ENCODE measurements at places on chromosomes 13 and 19. TPM values are rescaled to one million over a fixed set of nuclear protein-coding genes. Genes with fewer than 3 reads are reported as not detected.
A peak's percentile ranks its signal among the peaks of the same experiment; 100 is the strongest.

- no peak for DNase-seq
These were observed 33.3 kb downstream of the IGFL2 start for GRCh38 chr19:46181388-46181779.

DNA sequence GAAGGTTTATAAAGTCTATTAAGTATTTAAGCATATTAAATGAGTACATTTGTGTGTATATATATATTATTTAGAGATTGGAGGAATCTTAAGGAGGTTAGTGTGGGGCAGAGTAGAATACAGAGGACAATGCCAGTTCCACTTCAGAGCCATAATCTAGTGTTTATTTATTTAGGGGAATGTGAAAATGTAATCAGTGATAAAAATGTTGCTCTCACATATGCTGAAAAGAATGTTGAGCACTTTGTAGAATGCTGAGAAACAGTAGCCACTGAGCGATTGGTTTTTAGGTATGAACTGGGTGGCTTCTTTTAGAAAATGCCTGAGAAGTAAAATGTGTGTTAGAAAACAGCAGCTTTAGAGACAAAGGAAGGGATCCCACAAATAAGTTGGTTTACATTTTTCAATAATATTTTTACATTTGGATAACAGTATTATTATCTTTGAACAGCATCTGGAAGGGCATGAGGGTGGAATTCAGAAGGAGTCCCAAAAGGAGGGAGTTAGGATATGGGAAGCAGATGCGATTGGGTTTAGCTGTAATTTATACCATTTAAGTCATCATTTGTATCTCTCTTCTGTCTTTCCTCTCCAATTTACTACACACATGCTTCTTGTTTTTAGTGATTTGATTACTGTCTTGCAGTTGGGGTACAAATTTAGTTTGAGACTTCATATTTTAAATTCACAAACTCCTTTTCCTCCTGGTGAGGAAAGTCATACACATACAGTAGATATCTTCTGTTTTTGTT is 68.6 kb downstream of the NDFIP2 start:
- DNase-seq, result no peak

DNA sequence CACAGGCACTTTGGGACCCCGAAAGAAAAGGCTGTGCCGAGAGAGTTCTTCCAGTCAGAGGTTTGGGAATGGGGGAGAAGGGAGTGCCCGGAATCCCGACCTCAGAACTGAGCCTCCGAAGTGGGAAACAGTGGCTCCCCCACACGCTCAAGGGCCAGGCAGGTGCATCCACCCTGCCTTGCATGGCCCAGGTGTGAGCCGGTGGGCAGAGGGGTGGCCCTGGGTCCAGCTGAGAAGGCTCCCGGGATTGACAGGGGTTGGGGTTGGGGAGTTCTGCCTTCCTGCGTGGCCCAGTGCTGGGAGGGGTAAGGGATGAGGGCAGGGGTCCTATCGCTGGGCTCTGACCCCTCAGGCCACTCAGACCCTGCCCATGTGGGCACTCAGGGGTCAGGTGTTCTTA is 163.5 kb upstream of the TUBA3C start:
- DNase-seq, result no peak

- DNase-seq, result no peak
These were observed 48.3 kb downstream of the MAP4K1 start for GRCh38 chr19:38569368-38569983.

GRCh38 chr13:109274188-109274821 is 512.1 kb downstream of the IRS2 start:
- DNase-seq, result no peak

GRCh38 chr19:53903055-53903680 is 5.9 kb upstream of the CACNG7 start:
- no peak for DNase-seq

DNA sequence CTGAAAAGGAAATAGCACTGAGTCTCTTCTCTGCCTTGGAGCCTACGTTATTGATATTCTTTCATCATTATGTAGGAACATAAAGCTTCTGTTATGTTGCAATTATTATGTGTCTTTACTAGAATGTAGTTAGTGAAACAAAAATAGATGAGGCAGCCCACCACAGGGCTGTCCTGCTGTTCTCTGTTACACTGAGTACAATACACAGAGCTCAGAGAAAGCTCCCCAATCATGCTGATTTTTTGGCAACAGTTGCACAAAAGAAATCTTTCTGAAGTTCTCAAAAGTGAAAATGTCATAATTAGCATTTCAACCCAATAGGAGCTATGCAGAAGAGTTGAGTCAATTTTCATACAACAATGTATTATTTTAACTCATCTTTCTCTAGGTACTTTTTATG is 119.5 kb downstream of the EFNB2 start:
- DNase-seq, result no peak

The SHFL gene
- total RNA-seq, result 44.5 TPM

DNA sequence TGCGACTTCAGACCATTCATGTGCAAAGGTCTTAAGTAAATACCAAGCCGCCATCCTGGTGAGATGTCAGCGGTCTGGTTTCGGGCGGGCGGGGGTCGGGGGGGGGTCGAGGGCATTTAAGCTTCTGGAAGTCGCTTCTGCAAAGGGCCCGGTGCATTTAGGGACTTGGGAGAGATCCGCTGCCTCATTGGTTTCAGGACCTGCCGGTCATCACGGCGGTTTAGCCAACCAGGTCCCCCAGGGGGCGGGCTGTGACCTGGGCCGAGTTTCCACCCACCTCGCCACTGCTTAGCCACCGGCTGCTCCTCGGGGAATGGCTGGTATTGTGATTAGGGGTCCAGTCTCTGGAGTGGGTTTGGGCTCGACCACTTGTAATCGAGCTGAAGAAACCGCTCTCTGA is 7.8 kb downstream of the ANKLE1 start:
- no peak for DNase-seq

The TMEM205 gene
- total RNA-seq, result 93.5 TPM

- no peak for DNase-seq
These were observed 37.3 kb upstream of the FNDC3A start for GRCh38 chr13:48938308-48938943.

- no peak for DNase-seq
These were observed 1609.4 kb upstream of the MIR17HG start for GRCh38 chr13:89738072-89738471.

DNA sequence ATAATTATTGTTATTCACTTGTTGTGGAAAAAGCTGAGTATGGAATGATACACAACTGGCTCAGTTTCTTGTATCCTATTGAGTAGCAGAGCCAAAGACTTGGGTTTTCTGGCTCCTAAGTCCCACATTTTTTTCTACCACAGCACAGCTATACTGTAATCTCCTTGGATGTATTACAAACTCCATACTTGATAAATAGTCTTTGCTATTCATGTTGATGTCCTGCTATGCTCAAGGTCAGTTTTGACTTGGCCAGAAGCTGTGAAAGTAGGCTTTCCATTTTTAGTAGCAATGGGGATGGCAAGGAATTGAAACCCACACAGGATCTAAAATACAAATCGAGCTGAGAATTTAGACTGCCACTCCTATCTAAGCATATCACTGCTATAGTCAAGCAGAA is 79.1 kb downstream of the B3GLCT start:
- DNase-seq, result no peak

DNA sequence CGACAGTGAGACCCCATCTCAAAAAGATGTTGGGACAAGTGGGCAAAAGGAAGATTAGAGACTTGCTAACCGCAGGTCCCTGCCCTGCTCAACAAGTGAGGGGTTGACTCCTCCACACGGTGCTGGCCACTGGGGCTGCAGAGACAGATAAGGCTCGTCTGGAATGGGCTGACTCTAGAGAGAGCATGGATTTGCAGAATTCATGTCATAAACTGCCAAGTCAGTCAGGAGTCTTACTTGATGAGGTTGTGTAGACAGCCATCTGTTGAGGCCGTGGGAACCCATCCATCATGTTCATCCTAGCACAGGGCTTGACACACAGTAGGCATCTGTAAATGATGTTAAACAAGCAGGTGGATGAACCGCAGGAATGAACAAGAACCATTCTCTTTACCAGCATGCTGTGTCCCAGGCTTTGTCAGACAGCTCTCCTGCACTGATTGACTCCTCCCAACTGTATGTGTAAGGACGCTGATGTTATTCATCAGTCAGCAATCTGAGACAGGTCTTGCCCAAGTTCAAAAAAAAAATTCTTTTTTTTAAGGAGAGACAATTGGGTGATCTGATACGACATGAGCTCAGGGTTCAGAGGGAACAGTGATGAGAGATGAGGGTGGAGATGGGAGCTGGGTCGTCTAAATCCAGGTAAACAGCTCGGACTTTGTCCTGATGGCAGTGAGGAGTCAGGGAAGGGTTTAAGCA is 8.8 kb downstream of the PAF1 start:
- no peak for DNase-seq

DNA sequence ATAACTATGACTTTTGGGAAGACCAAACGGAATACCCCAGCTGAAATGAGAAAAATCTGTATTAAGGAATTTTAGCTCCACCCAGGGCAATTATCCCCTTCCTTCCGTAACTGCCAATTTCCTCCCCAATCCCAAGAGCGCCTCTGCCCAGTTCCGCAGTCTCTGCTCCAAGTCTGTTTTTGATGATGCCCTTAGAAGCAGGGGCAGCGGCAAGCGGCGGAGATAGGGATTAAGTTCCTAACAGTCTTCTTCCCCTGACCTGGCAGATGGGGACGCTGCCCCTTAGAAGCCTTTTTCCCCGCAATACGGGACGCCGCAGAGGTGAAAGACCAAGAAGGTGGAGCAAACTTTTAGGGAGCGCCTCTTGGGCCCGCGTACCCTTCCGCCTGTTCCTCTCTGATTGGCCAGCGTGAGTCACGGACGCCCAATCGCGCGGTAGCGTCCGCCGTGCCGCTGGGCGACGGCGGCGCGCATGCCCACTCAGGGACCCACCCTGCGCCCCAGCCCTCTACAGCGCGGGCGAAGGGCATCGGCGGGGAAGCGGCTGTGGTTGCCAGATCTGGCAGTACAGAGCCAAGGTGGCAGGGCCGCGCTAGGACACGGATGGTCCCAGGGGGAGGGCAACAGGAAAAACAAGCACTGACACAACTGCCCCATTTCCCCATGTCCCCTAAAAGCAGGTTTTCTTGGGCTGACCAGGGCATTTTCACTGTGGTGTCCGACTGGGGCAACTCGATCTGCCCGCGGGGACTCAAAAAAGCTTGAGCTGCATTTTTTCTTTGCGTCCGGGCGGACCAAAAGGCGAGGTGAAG is 843 bp upstream of the TDRD3 start:
- peak; percentile 91 for DNase-seq

The GMIP gene
- 10.6 TPM for total RNA-seq

The COL5A3 gene
- 43.7 TPM for total RNA-seq

The SLC17A7 gene
- total RNA-seq, result 332 TPM

The ZNF793 gene
- total RNA-seq, result 16.5 TPM

DNA sequence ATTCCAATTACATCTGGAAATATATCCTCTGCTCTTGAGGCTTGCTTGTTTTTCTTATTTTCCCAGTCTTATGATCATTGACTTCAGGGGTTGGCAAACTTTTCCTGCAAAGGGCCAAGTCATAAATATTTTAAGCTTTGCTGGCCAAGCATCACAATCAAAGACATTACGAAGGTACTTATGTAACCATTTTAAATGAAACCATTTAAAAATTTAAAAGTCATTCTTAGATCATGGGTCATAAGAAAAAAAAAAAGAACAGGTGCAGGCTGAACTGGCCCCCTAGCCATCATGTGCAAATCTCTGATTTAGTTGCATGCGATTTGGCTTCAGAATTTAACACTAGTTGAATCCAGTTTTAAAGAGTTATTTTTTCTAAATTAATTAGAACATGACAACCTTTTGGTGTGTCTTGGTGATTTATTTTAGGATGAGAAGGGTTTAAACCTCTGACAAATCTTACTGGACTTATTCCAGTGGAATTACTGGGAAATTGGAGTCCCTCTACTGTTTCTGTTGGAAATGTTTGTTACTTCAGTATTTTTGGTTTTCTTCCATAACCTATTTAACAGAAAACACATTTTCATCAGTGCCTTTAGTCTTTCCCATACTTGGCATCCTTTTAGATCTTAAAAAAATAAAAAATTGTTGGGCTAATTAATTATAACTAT is 148.1 kb downstream of the NHLRC3 start:
- DNase-seq, result no peak

DNA sequence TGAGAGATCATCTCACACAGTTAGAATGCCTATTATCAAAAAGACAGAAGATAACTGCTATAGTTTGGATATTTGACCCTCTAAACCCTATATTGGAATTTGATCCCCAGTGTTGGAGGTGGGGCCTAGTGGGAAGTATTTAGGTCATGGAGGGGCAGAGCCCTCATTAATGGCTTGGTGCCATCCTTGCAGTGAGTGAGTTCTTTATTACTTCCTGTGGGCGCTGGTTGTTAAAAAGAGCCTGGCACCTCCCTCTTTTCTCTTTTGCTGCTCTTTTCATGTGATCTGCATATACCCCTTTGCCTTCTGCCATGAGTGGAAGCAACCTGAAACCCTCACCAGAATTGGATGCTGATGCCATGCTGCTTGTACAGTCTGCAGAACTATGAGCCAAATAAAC is 66.8 kb downstream of the TDRD3 start:
- no peak for DNase-seq

GRCh38 chr19:32104153-32104849 is 241.1 kb upstream of the ZNF507 start:
- no peak for DNase-seq

The ZNF723 gene
- total RNA-seq, result not detected

The LILRB1 gene
- 8.6 TPM for total RNA-seq

DNA sequence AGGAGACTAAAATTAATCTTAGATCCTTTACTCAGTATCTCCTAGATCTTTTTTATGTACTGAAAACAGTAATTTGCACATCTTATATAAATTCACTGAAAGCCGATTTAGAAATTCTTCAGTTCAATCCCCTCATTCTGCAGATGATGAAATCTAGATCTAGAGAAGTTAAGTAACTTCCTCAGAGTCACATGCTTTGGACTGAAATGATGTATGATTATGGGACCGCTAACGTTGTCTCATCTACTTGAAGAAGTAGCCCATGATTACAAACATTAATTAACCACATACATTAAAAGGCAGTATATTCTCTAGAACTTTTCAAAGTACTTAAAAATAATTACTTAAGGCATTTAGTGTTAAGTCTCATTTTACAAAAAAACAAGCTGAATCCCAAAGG is 37.8 kb downstream of the ELF1 start:
- no peak for DNase-seq

- DNase-seq, result no peak
These were observed 4.6 kb downstream of the DAPK3 start for GRCh38 chr19:3966051-3967017.

GRCh38 chr13:19618977-19619376 is 14.5 kb upstream of the MPHOSPH8 start:
- no peak for DNase-seq

The ACP7 gene
- 3.0 TPM for total RNA-seq

DNA sequence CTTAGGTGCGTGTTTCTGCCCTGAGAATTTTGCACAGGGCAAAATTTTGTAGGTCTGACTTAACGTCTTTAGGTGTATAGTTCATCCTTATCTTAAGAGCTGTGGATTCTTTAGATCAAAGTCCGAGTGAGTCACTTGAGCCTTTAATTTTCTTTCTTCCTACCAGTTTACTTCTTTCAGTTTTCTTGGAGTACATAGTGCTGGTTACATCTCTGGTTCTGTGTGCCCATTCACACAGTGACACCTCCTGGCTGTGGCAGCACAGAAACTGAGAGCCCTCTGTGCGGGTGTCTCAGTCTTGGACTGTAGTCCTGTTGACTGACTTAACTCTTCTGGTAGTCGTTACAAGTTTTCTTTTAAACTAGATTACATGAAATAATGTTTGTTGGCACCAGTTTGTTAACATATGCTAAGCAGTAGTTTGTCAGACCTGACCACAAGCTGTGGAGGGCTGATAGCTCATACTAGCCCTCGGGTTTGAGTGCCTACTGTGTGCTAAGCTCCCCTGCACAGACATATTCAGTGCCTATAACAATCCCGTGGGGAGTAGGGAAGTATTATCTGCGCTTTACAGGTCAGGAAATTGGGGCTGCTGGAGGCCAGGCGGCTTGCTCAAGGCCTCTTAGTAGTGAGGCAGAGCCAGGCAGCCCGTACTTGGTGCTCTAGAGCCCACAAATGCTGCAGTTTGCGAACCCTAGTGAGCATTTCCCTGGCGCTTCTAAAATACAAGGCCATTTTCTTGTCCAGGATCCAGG is 1.6 kb downstream of the GATAD2A start:
- peak; percentile 44 for DNase-seq

Data from dorsolateral prefrontal cortex (tissue), 122 donors.